SJSA1 (cell line): ENCODE measurements at places on chromosomes 11 and 22. TPM values are rescaled to one million over a fixed set of nuclear protein-coding genes. Genes with fewer than 3 reads are reported as not detected.
A peak's percentile ranks its signal among the peaks of the same experiment; 100 is the strongest.

DNA sequence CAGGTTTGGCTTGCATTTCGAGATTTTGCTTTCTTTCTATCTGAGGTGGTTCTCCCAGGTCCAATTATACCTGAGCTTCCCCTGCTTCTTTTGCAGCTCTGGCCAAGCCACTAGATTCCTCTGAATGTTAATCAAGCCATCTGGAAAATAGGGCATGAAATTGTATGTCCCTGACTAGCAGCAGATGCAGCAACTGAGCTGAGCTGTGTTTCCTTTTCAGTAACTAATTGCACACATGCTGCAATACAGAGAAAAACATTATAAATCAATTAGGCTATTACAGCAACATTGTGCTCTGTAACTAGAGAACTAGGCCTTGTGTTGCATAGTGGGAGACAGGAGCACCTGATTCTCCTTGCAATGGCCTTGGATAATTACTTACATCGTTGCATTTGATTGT lies 408.3 kb downstream of the ETS1 start:
- DNase-seq = no peak

- peak; percentile 38 for DNase-seq
Observed at GRCh38 chr11:19742588-19743292, 30.1 kb downstream of the NAV2 start.

Gene GRM5
- total RNA-seq = not detected in 2 replicates

Gene SLC17A6
- not detected in 2 replicates for total RNA-seq

Gene HRAS
- total RNA-seq = 47.3 and 52.3 TPM in 2 replicates
